ENCODE measurements at places on chromosomes 3 and 15.

- DNase-seq = no peak
Observed at GRCh38 chr3:135147657-135148056, 352.6 kb downstream of the EPHB1 start.

GRCh38 chr3:94799420-94800060 lies 736.7 kb downstream of the NSUN3 start:
- DNase-seq = no peak

DNA sequence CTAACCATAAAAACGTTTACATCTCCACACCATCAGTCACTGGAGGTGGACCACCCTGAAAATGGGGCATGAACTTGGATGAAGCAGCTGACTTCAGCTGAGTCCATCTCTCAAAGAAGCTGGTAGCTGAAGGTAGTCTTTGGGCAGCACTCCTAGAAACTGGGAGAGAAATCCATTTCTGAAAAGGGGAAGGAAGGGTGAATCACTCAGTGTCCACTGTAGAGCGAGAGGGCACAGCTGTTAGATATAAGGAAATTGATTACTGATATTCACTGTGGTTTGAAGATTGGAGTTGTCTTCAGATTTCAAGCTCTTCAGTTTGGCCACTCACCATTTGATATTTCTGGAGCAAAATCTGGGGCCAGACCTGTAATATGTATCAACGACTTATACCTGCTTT lies 499.0 kb upstream of the UBE2E2 start:
- DNase-seq = no peak

DNA sequence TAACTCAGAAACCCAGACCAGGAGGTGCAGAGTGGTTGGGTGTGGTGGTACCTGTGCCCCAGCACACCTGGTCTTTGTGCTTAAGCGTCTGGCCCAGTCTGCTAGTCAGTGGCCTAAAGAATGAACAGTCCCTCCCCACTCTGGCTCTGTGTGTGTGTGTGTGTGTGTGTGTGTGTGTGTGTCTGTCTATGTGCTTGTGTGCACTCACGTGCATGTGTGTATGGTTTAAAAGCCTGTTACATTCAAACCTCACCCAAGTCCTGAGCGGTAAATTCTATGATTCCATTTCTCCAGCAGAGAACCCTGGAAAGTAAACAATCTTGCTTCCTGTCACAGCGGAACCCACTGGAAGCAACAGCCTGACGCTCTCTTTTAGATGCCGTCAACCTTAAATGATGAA lies 34.2 kb downstream of the EDEM1 start:
- no peak for DNase-seq

GRCh38 chr3:117700573-117701360 lies 991.2 kb downstream of the TUSC7 start:
- DNase-seq = no peak

GRCh38 chr3:152458376-152459117 lies 189.8 kb downstream of the MBNL1 start:
- DNase-seq = no peak

DNA sequence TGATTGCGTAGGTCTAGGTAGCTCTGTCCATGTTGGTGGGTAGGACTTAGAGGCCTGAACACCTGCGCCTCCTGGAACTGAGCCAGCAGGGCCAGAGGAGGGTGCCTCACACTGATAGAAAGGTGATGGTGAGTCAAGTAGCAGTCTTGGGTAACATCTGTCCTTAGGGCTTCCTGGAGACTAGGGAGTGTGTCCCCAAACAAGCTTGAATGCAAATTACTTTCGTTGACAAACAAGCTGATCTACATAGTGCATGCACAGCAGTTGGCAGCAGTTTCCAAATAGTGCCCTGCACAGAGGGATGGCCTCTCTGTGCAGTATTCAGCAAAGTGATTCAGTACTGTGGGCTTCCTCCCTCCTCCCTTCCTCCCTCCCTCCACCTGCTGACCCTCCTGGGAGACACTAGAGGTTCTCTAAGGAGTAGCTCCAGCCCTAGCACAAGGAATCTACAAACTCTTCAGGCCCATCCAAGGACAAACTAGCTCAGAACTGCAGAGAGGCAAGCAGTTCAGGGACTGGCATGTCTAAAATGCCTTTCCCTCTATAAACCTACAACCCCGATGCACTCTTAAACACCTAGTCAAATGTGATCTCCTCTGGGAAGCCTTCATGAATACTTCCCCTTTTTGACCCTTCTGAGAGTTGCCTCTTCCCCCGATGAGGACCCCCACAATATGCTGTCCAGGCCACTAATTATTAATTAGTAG lies 61.0 kb downstream of the TLE3 start:
- no peak for DNase-seq

DNA sequence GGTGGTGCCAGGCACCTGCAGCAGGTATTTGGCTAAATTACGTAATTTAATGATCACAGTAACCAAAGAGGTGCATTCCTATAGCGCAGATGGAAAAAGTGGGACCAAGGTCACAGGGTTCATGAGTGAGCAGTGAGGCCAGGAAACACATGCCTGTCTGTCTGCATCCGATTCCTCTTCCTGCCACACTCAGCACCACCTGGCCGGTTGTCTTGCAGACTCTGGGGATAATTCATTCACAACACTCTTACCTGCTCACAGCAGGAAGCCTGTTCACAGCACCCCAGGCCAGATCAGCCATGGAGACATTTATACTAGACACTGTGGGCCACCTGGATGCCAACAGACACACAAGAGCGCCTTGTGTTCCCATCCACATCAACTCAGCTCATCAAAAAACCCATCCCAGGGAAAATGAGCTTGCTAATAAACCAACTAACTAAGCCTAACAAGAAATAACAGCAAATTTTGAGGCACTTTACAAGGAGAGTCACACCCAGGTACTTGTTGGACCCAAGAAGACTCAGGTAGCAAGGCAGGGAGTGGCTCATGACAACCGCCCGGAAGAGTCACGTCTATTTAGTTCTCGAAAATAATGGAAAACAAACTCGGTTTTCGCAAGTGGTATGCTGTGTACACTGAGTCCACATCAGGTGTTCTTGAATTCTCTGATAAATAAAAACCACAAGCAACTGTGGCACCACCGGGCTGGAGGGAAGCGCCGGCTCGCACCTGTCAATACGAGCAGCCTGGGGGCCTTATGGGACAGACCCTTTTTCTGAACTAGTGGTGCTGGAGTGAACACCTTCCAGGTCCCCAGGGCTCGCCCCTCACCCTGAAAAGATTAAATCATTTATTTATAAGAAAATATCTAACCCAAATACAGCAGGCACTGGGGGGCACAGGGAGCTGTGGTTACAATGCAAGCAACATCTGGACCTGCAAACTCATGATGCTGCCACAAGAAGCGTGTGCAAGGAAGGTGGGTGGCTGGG lies 40.5 kb downstream of the FAM174B start:
- DNase-seq = no peak

GRCh38 chr15:85639752-85640381 lies 154.9 kb downstream of the KLHL25 start:
- no peak for DNase-seq

DNA sequence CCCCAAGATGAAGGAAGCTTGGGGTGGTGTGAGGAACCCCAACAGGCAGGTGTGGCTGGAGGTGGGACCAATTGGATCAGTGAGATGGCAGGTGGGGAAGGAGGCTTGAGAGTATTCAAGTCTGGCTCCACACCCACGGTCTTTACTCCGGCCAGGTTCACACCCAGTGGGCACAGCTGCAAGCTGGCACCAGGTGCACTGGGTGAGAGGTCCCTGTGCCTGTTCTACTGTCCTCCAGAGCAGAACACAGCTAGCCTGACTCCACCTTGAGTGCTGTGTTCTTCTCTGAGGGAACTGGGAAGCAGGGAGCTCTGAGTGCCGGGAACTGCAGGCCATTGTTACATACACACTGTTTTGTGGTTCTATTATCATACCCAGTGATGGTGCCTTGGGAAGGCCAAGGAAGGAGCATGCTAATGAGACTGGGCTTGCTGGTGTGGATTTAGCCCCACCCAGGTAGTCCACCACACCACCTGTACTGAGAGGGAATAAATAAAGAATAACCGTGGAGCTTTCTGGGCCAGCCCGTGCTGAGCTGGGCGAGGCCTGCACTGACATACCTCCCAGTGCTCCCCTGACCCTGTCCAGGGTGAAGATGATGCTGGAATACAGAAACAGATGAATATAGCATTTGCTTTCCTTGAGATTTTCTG lies 93.4 kb downstream of the ABHD5 start:
- no peak for DNase-seq

DNA sequence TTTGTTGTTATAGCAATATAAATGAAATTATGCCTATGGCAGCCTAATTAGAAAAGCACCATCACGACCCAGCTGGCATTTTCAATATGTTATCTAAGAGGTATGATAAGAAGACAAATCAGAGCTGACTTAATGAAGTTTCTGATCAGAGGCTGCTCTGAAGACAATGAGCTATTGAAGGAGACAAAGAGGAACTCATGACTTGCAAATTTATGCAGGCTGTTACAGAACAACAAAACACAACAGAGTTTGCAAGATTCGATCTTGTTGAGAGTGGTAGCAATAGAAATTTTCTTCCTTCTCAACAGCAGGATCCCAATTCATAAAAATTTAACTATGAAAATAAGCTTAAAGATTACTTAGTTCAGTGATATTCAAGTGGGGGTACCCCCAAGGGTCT lies 7.7 kb downstream of the CCDC54 start:
- DNase-seq = no peak

- no peak for DNase-seq
Observed at GRCh38 chr3:66396161-66396760, 104.6 kb downstream of the LRIG1 start.

DNA sequence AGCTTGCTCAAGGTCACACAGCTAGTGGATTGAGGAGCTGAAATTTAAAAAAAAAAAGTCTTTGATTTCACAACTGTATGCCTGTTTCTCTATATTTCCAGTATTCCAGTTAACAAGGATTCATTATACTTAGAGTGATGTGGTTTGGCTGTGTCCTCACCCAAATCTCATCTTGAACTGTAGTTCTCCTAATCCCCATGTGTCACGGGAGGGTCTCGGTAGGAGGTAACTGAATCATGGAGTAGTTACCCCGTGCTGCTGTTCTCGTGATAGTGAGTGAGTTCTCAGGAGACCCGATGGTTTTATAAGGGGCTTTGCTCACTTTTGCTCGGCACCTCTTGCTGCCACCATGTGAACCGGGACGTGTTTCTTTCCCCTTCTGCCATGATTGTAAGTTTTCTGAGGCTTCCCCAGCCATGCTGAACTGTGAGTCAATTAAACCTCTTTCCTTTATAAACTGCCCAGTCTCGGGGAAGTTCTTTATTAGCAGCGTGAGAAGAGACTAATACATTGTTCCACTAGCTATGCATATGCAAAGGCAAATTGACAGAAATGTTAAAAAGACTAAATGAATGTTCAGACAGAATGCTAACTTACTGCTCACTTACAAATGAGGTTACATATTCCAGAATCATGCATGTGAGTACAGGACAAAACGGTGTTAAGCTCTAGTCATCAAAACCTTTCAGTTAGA lies 1101.9 kb downstream of the ROBO1 start:
- DNase-seq = no peak

GRCh38 chr15:100096248-100096600 lies 245.6 kb downstream of the ADAMTS17 start:
- DNase-seq = no peak

- no peak for DNase-seq
Observed at GRCh38 chr15:47975427-47975826, 145.4 kb upstream of the SLC24A5 start.

DNA sequence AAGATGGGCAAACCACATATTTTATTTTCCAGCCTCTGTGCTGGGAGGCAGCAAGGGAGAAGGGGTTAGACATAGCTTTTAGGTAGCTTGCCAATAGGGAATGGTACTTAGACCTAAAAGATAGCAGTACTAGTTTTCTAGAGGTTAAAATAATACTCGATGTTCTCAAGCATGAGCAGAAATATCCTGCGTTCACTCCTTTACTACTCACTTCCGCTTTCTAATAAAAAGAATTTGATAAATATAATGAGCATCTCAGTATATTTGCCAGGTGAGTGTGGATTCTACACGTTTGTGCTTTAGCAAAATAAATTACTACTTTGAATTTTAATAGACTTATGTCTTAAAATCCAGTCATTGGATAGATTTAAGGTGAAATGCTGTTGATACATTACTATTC lies 39.4 kb upstream of the CD47 start:
- DNase-seq = no peak

DNA sequence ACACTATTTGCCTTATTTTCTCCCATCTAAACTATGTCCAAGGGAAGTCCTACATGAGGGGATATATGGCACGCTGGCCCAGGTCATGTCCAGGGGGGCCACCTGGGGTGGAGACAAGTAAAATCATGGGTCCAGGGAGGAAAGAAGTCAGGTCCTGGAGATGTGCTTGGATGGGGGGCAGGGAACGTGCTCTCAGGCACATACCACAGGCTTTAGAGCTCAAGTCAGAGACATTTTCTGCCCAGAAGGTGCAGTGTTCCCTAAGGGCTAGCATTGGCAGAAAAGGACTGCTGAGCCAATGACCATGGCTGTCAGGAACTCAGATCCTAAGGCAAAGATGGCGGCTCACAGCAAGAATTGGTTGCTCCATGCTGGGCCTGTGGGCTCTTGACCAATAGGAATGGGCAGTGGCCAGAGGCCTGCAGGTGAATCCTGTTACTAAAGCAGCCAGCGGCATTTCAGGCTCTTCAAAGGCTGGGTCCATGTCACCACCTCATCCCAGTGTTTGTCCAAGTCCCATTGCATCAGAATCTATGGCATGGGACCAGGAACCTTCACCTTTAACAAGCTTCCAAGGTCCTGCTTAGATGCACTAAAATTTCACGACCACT lies 175.0 kb downstream of the RPLP1 start:
- DNase-seq = no peak

DNA sequence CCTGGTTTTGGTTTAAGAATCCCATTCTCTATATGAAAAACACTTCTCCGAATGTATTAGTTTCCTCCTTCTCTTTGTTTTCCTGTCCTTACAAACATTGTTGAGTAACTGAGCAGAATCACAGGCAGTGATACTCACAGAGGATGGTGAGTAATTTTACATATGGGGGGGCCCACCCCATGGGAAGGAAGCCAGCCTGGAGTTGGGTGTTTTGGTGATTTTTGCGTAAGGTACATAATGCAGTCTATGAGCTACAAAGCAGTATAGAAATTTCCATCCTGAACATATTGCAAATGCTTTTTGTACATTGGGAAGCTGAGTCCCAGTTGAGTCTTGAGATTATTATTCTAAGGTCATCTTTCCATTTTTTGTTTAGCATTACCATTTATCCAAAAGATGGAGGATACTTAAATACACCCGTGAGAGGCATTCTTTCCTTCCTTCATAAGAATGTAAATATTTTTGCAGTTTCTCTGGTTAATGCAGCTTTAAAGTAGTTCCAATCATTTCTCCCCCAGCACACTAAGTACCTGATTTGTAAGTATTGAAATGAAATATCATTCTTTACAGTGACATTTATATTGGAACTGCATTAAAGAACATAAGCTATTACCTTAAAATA lies 476.8 kb downstream of the AGBL1 start:
- DNase-seq = no peak

DNA sequence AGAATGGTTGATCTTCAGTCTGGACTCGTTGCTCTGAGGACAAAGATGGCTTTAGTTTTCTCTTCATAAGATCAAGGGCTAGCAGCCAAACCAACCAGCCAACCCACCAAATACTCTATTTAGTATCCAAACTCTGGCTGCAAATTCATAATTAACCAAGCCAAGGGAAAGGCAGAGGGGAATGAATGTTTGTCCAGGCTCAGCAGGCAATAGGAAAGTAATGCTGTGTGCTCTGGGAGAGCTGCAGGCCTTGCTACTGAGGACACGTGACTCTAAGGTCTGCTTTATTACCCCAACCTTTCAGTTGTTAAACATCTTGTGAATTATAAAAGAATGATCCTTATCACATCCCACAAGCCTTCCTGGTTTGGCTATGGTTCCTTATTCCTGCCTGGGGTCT lies 52.3 kb upstream of the GALNT15 start:
- no peak for DNase-seq
